ENCODE measurements at places on chromosomes 16 and 17.
A peak's percentile ranks its signal among the peaks of the same experiment; 100 is the strongest.

- DNase-seq = no peak
Measured at GRCh38 chr17:80803451-80804428, 187.9 kb upstream of the CHMP6 start.

GRCh38 chr17:61583242-61583641 lies 7.8 kb downstream of the NACA2 start:
- peak; percentile 63 for DNase-seq

DNA sequence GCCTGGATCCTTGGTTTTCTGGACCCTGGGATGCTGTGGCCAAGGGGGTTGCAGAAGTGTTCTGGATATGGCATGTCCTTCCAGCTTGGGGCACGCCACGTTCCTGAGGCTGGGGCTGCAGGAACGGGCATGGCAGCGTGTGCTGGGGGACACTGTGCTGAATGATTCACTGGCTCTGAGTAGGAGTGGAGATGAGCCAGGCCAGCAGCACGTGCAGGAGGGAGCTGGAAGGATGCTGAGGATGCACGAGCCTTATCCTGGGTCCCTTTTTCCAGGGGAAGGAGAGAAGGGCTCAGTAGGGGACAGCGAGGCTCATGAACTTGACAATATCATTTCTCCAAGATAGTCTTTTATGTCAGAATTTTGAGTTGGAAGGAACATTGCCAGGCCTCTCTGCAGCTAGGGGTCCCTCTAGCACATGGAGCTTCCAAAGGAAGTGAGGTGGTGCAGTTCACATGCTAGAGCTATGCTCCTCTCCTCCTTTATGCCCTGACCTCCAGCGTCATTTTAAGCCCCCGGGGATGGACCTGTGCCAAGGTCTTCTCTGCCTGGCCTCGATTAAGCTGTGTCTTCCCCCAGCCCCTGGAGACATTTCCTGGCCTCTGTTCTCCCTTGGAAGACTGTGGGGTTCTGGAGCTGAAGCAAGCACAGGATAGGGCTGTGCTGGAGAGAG lies 125.9 kb downstream of the OR1D5 start:
- DNase-seq = no peak

GRCh38 chr16:52309446-52310416 lies 237.2 kb downstream of the TOX3 start:
- DNase-seq = no peak

GRCh38 chr17:18910326-18910725 lies 41.6 kb upstream of the SLC5A10 start:
- DNase-seq = no peak

DNA sequence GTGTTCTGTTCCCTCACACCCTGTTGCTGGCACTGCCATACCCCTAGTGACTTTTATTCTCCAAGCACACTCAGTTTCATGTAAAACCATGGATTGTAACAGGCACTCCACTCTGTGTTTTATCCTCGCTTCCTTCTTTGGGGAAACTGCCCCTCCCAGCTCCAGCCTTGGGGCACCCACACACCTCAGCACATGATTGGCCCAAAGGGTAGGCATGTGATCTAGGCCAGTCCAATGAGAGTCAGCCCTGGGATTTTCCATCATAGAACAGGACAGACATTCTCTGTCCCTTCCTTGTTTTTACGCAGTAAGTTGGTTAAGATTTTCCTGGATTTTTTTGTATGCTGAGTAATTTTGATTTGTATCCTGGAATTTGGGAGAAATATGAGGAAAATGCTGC lies 115.4 kb downstream of the C16orf95 start:
- DNase-seq = no peak

GRCh38 chr17:63150994-63151464 lies 185.0 kb downstream of the TANC2 start:
- no peak for DNase-seq

GRCh38 chr16:81403601-81404391 lies 40.8 kb upstream of the CMIP start:
- DNase-seq = peak; percentile 80

GRCh38 chr17:50834429-50835300 lies 721 bp upstream of the WFIKKN2 start:
- no peak for DNase-seq

GRCh38 chr17:63494300-63494928 lies 17.6 kb downstream of the ACE start:
- no peak for DNase-seq

DNA sequence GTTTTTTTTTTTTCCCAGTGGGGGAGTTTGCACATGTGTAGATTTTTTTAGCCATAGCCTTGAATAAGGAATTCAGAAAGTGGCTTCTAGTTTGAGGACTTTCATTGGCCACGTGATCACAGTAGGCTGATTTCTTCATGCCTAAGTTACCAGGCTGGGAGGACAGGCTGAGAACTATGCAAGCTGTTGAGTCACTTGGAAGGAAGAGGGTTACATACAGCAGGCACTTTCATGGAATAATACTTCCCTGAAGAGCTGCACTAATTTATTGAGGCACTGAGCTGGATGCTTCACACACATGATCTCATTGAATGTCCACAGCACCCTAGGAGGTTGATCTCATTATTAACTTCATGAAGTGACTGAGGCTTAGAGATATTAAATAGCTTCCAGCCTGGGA lies 22.8 kb downstream of the PRKCB start:
- DNase-seq = no peak

DNA sequence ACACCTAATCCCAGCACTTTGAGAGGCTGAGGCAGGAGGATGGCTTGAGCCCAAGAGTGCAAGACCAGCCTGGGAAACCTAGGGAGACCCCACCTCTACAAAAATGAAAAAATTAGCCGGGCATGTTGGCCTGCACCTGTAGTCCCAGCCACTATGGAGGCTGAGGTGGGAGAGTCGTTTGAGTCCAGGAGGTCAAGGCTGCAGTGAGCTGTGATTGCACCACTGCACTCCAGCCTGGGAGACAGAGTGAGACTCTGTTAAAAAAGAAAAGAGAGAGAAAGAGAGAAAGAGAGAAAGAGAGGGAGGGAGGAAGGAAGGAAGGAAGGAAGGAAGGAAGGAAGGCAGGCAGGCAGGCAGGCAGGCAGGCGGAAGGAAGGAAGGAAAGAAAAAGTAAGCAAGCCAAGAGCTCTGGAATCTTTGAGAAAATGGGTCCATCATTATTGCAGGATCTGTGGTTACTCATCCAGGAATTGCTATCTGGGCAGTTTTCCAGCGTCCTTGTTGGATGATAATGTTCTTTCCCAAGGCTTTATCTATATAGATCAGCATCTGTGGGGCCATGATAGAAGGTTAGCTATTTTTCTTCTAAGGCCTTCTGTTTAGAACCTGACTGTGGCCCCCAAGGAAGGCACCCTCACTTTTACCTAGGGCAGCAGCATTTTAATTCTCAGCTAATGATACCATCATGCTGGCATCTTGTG lies 533.2 kb upstream of the CDH5 start:
- DNase-seq = peak; percentile 93

DNA sequence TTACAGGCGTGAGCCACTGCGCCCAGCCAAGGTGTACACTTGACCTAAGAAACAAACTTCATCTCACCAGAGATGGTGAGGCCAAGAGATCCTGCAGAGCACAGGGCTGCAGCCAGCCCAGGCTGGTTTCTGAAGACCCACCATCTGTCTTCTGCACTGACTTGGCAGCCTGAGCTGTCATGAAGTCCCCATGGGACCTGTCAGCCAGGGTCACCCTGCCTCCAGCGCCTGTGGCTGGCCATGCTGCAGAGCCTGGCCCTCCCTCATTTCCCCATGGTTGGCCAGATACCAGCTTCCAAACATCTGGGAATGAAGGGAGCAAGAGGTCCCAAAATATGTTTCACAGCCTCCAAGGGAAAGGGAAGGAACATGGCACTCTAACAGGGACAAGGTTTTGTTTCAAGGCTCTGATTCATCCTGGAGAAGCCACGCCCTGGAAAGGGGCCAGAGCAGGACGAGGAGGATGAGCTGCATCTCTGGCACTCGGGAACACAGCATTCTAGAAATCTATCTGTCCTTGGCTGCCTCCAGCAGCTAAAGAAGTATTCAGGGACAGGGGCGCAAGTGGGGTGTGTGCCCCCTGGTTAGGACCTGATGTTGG lies 45.3 kb downstream of the DDX19A start:
- DNase-seq = peak; percentile 81

GRCh38 chr17:17681744-17682292 lies 560 bp downstream of the RAI1 start:
- no peak for DNase-seq

DNA sequence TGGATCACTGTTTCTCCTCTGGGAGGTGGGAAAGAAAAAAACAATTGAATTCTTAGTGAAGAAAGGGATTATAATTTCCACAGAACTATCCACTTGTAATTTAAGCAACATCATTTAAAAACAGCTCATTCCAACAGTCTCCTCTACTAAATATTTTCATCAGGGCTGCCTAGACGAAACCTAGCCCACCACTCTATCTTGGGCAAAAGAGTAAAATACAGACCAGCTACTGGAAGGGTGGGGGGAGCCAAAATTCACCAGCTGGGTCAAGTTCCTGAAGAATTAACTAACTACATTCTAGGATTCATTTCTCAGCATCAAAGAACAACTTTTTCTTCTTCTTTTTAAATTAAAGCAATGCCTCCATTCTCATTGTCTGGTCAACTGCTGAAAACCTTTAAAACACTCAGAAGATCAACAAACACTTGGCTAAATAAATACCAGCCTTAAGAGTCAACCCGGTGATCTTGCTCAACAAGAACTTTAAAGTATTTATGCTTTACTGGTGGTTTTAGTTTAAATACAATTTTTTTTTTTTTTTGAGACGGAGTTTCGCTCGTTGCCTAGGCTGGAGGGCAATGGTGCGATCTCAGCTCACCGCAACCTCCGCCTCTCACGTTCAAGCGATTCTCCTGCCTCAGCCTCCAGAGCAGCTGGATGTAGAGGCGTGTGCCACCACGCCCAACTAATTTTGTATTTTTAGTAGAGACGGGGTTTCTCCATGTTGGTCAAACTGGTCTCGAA lies 25.2 kb downstream of the KANSL1 start:
- no peak for DNase-seq

- no peak for DNase-seq
Measured at GRCh38 chr16:84924331-84925091, 86.8 kb downstream of the ZDHHC7 start.

DNA sequence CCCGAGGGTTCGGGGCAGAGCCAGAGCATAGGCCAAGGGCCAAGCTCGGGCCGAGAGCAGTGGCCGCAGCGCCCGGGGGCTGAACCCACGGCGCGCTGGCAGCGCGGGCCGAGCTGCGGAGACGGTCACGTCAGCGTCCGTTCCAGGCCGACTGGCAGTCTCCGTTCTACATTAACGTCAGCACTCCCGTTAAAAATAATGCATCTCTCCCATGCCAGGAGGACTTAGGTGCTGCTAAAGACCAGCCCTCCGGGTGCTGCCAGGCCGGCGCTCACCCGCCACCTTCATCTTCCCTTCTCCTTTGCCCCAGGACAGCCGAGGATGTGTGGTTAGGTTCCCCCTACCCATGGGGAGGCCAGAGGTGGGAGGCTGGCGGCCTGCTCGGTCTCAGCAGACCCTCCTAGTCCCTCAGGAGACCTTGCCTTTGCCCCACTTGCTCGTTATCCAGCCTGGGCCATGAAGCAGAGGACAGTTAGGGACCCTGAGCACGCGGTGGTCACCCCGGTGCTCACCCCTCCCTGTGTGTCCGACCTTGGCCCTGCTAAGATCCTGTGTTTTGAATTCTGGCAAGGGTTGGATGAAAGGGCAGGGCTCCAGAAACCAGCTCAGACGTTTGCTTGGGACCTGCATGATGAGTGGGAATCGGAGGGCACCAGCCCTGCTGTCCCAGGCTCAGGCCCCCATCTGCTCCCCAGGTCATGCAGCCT lies 572 bp downstream of the MPG start:
- no peak for DNase-seq

GRCh38 chr17:39150795-39151149 lies 665 bp downstream of the PLXDC1 start:
- DNase-seq = no peak

DNA sequence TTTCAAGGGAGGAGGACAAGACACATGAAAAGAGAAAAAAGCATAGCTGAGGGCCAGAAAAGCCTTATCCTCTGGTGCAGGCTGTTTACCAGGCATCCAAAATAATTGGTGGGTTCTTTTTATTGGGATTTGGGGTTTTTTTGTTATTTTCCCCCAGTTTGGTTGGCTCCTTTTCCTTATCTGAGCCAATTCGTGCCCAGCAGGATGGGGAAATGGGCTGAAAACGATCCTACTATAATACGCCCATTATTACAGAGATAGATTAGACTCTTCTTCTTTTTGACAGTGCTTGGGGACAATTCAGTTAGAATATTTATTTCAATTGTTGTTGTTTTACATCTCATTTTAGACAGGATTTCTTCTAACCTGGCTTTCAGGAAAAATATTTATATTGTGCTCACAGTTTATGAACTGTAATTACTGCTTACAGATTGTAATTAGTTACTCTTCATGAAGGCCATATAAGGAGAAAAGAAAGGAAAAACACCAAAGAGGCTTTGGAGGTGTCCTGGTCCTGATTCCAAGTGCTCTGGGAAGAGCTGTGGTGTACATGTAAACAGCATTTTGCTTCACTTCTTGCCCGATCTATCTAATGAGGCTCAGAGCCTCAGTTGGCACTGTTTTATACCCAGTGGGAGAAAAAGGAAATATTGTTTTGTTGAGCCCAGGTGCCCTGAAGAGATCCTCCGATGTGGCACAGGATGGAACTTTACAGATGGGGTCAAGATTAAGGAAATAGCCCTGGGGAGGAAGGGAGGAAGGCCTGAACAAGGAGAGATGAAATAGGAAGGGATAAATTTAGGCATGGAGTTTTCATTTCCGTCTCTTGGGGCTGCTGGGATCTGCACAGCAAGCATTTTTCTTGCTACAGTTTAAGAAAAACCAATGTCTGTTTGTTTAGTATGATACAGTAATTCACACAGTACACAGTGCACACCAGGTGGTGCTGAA lies 611 bp upstream of the ANKRD40 start:
- DNase-seq = peak; percentile 27

GRCh38 chr17:65855675-65856074 lies 294.2 kb upstream of the AXIN2 start:
- DNase-seq = no peak

DNA sequence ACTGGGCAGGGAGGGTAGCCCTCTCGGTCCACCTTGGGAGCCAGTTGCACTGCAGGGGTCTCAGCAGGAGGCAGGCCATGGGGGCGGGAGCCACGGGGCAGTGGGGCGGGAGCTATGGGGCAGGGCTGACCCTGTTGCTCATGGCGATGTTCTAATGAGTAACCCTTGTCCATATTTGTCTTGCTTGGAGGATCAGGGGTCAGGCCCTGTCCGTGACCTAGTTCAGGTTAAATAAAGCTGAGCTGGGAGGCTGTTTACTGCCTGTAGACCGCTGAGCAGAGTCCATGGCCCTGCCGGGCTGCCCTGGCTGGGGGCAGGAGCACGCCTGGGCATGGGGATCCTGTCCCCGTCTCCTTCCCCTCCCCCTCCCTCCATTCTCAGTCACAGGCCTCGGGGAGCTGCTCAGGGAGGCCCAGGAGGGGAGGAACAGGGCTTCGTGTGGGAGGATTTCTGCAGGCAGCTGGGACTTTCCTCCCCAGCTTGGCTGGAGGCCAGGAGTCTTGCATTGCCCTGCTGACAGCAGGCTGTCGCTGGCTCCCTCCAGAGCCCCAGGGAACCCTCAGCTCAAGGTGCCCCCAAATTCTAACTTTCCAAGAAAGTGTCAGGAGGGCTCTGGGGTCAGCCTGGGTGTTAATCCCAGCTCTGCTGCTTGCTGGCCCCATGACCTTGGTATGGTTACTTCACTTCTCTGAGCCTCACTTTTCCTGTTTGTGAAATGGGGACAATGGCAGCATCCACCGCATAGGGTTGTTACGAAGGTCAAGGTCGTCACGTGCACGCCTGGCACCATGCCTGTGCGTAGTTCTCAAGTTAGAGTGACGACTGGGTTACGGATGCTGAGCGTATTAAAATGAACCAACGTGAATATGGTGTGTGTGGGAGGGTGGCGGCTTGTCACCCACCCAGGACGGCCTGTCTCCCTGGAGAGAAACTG lies 6.1 kb upstream of the SERPINF2 start:
- peak; percentile 64 for DNase-seq
